ENCODE measurements at places on chromosomes 13 and 19. TPM values are rescaled to one million over a fixed set of nuclear protein-coding genes. Genes with fewer than 3 reads are reported as not detected.

SIGLEC9 gene
- not detected for total RNA-seq

ZNF497 gene
- 1.3 TPM for total RNA-seq

CFAP97D2 gene
- total RNA-seq, result not detected

NUDT15 gene
- 20.6 TPM for total RNA-seq

ZNF888 gene
- 2.9 TPM for total RNA-seq

ALKBH7 gene
- total RNA-seq, result 50.4 TPM

GRCh38 chr13:100436099-100436498, 152.5 kb downstream of the GGACT start:
- DNase-seq, result no peak

GRCh38 chr13:106521095-106521799, 14.2 kb downstream of the EFNB2 start:
- DNase-seq, result no peak

- no peak for DNase-seq
Observed at GRCh38 chr19:403221-404027, 5.5 kb downstream of the C2CD4C start.

DNA sequence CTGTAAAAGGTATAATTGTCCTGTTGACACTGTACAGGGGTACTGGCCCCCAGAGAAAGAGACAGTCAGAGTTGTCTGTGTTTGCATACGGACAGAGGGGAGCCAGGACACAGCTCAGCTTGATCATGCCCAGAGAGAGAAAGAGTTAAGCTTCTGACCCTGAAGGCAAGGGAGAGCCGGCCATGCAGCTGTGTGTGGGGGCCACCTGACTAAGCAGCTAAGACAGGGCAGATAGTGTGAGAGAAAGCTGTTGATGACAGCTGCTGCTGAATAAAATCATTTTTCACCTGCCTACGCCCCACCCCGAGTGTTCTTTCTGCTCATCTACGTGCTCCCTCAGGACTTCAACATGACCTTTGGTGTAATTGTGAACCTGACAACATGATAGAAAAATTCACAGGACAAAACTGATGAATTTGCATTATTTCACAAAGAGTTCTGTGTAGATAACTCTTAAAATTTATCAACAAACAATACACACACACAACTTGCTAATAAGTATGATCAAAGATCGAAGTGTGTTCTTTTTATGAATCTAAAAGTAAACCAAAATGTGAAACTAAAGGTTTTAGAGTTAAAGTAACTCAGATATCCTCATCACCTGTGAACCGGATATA, 1294.3 kb upstream of the ATXN8OS start:
- DNase-seq, result no peak

GRCh38 chr19:3110126-3110825, 16.1 kb downstream of the GNA11 start:
- no peak for DNase-seq

GRCh38 chr19:15330801-15331418, 1.4 kb downstream of the BRD4 start:
- peak; percentile 61 for DNase-seq

GRCh38 chr13:45327253-45327955, 13.6 kb downstream of the TPT1 start:
- no peak for DNase-seq

GRCh38 chr13:40667622-40667978, 1.2 kb upstream of the FOXO1 start:
- peak; percentile 35 for DNase-seq

DNA sequence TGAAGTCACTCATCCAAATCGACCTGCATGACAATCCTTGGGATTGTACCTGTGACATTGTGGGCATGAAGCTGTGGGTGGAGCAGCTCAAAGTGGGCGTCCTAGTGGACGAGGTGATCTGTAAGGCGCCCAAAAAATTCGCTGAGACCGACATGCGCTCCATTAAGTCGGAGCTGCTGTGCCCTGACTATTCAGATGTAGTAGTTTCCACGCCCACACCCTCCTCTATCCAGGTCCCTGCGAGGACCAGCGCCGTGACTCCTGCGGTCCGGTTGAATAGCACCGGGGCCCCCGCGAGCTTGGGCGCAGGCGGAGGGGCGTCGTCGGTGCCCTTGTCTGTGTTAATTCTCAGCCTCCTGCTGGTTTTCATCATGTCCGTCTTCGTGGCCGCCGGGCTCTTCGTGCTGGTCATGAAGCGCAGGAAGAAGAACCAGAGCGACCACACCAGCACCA, 5.9 kb downstream of the SLITRK5 start:
- no peak for DNase-seq

DNA sequence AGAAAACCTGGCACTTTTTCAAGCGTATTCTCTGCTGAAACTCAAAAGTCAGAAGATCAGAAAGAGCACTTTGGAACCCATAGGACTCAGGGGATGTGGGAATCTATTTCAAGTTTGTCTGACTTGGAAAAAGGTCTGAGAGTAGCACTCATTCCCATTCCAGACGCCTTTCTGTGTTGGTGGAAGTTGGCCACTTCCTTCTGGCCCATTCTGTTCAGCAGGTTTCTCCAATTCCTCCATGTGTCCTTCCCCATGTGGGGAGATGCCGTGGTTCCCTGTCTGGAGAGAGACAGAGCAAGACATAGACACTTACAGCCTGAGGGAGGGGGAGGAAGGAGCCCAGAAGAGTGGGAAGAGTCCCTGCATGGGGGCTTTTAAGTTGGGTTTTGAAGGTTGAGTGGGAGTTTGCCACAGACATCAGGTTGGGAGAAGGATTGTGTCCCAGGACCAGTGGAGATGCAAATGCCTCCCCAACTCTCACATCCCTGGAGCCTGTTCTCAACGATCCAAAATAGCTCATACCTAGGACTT, 48.0 kb downstream of the CELF5 start:
- DNase-seq, result no peak

DNA sequence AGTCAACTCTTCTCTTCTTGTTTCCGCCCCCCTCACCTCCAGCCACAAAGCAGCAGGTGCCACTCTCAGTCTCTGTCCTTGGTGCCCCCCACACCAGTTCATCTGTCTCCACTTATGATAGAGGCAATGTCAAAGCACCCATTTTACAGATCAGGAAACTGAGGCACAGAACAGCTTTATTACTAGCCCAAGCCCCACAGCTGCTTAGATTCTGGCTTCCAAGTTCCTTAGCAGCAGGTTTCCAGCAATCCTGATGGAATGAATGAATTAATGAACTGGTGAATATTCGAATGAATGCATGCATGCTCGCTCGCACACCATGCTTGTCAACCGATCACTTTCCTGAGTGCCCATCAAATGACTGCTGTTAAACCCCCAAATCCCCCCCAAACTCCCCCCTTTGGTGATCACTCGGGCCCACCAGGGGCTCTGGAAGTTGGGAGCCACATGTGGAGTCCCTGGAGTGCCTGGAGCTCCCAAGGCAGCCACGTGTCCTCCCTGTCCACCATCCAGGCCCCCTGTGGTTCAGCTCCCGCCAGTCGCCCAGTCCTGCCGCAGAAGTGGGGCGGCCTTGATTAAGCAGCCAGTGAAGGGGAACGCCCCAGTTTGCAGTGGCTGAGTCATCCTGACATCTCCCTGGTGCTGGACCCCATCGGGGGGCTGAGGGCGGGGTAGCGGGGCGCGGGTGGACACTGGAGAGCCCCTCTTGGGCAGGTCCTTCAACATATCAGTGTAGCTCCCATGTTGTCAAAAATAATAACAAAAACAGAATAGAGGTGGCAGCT, 6.8 kb downstream of the PTPRS start:
- DNase-seq, result no peak

DNA sequence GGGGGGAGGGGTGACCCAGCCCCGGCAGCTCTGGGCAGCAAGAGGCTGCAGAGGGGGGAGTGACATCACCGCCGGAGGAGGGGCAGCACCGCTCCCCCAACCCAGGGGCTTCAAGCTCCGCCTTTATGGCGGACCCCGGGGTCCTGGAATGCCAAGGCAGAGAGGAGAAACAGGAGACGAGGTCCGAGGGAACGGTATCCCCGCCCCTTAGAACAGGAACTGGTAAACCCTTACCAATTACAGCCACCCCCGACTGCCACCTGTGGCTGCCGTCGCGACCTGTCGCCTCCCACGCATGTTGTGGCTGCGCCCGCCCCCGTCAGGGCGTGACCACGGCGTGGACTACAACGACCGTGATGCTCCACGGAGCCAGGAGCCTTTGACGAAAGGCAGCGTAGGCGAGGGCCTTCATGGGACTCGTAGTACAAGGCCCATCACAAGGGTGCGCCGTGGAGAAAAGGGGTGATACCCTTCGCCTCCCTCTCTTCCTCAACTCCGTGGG, 4.1 kb upstream of the KCNC3 start:
- DNase-seq, result peak; percentile 89

DNA sequence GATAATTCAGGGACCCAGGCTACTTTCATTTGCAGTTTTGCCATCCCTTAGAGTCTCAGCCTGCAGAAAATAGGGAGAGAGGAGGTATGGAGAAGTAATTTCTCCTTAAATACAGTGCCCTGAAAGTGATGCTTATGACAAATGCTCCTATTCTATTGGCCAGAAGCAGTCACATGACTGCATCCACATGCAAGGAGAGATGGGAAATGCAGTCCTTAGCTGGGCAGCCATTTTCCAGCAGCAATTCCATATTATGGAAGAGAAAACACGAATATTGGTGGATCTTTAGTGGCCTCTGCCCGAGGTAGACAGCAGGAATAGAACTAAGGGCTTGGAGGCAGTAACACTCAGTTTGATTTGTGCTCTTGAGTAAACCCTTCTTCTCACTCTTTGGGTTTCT, 39.4 kb downstream of the VAV1 start:
- DNase-seq, result peak; percentile 60

GRCh38 chr13:40445557-40445990, 220.9 kb downstream of the FOXO1 start:
- peak; percentile 99 for DNase-seq
